ENCODE measurements at places on chromosomes 3 and 15.

DNA sequence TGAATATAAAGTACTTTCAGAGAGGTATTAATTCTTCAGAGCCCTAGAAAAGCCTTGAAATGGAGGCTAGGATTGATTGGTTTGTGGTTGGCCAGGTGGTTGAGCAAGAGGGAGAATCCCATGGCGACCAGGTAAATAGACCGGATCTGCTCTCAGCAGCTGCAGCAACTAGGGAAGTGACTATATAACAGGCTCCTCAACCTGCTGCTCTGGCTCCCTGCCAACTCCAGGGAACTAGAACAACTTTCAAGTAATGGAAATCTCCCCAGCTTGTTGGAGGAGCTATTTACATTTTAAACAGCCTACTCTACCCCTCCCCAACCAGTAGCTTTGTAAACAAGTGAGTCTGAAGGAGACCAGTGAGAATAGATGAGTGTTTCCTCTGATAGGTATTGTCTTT, 121.8 kb upstream of the CADM2 start:
- DNase-seq = no peak

DNA sequence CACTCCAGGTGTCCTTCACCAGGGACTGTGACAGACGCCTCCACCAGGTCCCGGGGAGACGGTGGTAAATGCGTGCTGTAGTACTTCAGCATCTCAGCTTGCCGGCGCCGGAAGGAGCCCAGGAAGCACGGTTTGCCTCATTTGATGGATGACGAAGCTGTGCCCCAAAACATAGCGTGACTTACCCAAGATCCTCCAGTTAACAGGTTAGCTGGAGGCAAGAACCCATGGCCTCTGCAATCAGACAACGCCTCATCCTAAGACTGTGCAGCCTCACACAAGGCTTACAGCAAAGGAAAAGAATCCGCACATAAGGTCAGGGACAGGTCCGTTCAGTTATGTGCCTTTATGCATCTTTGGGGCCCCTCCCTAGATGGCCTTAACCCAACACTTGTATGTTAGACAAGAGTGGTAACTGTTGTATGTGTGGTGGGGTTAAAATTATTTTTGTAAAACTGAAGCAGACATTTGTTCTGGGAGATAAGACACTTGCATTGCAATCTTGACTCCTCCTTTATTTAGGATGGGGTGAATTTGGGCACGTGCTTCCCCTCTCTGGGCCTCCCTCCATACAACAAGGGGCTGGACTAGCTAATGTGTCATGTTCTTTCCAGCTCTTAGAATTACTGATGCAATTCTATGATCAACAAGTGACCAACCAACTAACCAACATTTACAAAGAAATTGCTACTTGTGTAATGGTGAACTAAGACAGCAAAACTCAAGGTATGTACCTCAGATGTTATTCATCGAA, 39.4 kb downstream of the VGLL4 start:
- DNase-seq = no peak

GRCh38 chr3:16286161-16286560, 21.1 kb downstream of the OXNAD1 start:
- peak; percentile 80 for DNase-seq

DNA sequence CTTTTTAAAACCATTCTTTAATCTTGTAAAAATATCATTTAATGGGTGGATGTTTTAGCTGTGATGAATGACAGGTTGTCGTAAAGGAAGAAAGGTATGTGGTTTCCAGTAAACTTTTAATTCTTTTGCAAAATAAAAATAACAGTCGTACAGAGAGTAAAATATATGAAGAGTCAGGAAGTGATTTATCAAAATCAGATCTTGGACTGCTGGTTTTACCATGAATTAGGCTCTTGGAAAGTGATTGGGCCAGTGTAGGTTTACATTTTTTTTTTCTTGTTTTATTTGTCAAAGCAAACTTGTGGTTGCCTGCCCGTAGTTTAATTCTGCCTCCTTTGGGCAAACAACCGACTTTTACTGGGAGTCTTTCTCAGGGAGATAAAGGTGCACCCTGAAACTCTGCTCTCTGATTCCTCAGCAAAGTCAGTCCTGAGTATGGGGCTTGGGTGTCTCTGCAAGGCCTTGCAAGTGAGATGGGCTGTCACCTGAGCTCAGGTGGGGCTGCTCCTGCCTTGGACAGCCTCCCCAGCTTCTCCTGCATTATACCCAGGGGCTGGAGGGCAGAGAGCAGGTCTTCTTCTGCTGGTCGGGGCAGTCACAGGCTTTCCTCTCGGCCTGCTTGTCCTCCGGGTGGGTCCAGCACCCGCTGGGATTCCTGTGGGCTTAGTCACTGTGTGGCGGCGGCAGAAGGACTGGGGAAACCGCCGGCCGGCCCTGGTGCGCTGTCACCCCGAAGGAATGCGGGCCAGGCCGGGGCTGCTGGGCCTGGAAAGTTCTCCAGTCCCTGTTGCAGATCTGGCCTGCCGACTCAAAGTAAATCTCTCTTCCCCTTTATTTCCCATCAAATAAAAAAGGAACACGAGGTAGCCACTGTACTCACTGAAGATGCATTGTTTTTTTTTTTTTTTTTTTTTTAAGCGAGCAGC, 79.0 kb downstream of the IGF1R start:
- peak; percentile 86 for DNase-seq

DNA sequence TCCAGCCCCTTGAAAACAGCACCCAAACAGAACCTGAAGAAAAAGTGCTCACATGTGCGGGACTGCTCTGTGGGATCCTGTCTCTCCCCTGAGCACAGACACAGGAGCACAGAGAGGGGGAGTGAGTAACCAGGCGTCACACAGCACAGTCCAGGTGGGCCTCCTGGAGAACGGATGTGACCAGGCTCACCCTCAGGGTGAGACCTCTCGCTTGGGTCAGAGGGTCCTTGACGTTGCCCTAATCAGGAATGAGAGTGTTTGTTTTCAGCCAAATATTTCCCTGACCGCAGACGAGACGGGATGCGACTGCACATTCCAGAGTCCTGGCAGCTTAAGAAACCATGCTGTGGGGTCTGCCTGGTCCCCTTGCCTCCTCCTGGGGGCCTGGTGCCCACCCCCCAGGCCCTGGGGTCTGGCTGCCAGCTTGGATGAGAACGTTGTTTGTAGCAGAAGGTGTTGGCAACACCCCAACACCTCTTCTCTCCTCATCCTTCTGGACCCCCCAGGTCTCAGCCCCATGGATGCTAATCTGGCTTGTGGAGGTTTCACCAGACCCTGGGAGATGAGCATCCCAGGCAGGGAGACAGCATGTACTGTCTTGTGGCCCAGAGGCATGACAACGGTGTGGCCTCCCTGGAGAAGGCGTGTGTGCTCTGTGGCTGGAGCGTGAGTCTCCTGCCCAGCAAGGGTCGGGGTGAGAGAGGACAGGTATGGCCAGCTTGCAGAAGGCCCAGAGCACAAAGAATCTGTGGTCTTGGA, 42.1 kb upstream of the SLC6A6 start:
- DNase-seq = no peak

GRCh38 chr3:100150473-100150872, 36.2 kb upstream of the FILIP1L start:
- DNase-seq = no peak

DNA sequence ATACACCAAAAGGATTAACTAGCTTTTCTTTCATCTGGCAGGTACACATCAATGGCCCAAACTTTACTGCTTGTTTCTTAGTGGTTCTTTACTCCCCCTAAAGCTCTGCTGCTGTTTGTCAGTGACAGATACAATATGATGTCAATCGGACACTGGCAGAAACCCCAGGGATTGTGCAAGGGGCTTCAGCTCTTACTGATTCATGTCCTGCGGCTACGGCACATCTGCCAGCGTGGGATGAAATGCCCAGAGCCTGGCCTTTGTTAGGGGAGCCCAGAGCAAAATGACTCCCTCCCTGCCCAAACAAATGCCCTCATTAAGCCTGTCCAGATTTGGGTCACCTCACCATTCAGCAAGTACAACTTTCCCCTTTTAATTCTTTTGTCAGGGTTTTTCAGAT, 28.3 kb downstream of the SRP14 start:
- DNase-seq = no peak

DNA sequence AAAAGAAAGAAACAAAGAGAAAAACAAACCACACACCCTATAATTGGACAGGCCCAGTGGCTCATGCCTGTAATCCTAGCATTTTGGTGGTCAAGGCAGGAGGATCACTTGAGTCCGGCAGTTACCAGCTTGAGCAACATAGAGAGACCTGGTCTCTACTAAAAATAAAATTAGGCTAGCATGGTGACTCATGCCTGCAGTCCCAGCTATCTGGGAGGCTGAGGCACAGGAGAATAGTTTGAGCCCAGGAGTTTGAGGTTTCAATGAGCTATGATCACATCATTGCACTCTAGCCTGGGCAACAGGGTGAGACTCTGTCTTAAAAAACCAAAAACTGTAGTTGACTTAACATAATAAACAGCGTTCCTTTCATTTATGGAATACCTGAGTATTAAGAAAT, 72.3 kb upstream of the ST3GAL6 start:
- DNase-seq = no peak

GRCh38 chr15:96374499-96374898, 44.0 kb downstream of the NR2F2 start:
- no peak for DNase-seq

DNA sequence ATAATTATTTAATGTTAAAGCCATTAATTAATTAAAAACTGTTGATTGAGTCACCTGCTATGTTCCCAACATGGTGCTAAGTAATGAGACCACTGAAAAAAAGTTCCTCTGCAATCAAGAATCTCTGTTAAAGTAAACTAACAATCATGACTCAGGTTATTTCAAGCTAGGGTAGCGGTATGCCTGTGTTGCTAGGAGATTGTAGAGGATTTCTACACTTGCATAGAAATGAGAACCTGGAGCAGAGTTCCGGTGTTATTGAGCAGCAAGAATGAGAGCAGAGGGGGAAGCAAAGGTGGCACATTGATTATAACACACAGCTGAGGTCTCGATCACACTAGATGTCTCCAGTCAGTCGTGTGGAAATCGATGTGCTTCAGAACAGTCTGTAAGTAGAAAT, 41.4 kb downstream of the C3orf85 start:
- no peak for DNase-seq

GRCh38 chr3:32495609-32496008, 7.0 kb downstream of the CMTM6 start:
- DNase-seq = no peak

DNA sequence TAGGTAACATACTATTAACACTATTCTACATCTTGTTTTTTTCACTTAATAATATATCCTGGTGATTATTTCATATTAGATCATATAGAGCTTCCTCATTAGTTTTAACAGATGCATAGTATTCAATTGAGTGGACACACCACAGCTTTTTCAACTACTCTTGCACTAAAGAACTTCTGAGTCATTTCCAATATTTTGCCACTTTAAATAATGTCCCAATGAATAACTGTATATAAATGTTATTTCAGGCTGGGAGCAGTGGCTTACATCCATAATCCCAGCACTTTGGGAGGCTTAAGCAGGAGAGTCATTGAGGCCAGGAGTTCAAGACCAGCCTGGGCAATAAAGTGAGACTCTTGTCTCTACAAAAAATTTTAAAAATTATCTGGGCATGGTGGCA, 26.9 kb downstream of the MAP1A start:
- DNase-seq = no peak

GRCh38 chr3:52896613-52897012, 735 bp downstream of the STIMATE start:
- DNase-seq = no peak

GRCh38 chr3:148992027-148992634, 791 bp downstream of the GYG1 start:
- peak; percentile 74 for DNase-seq

- DNase-seq = no peak
Measured at GRCh38 chr3:14768881-14769280, 49.9 kb upstream of the FGD5 start.

DNA sequence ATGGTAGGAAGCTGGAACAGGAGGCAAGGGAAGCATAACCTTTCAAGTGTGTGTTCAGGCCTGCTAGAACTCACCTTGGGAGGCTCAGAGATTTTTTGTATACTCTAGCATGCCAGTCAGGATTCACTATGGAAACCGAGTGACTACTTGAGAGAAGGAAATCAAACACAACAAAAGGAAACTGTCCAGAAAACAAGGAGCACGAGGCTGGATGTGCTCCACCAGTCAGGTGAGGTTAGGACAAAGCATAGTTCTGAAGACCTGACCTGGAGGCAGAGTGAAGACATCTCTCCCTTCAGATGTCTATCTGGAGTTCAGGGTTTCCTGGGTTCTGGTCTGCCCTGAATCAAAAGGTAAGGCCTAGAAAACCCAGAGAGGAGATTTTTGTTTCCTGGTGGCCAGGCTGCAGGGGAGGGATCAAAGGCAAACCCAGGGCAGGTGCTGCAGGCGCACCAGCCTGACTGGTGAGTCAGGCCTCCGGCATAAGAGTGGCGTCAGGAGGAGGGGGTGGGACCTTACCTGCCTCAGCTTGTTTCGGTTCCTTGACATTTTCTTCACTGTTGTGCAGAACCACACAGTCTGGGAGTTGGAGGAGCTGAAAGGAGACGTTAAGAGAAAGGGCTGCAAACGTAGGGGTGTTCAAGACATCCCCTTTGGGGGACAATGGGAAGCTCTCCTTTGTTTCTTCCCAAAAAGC, 52.2 kb upstream of the OSBPL11 start:
- peak; percentile 71 for DNase-seq

Measured in Peyer's patch (tissue), 4 donors.